ENCODE measurements at places on chromosomes 3 and 15.

- DNase-seq, result no peak
These were observed 43.7 kb downstream of the FAM3D start for GRCh38 chr3:58622892-58623291.

DNA sequence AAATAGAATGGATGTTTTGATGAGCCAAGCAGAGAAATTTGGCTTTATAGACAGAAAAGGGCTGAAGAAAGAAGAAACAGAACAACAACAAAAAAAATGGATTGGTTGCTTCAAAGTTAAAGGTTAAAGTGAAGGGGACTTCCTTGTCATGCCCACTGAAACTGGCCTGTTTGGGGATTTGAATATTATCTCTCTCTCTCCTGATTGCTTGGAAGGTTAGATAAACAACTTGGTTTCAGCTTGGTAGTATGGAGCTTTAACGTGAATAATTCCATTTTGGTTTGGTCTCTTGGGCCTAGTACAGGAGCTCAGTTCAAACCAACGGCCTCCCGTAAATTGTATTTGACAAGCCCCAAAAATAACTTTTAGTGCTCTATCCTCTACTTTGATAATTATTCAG is 70.8 kb upstream of the MBNL1 start:
- DNase-seq, result no peak

DNA sequence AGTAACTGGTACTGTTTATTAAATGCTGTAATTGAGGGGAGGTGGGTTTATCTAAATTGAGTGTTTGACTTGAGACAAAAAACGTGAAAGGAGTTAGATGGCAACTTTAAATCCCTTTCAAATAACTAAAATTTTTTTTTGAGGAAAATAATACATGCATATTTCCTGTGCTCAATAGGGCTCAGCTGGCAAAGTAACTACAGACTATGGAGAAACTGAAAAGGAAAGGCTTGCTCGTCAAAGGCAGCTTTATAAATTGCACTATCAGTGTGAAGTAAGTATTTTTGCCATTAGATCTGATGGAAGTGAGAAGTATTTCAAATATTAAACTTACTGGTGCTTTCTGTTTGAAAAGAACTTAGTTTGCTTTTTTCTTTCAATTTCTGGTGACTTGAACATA is 72.2 kb downstream of the DZIP3 start:
- DNase-seq, result no peak

- no peak for DNase-seq
These were observed 17.0 kb downstream of the CORO2B start for GRCh38 chr15:68595761-68596160.

GRCh38 chr15:51065781-51066180 is 28.9 kb downstream of the TNFAIP8L3 start:
- DNase-seq, result no peak

GRCh38 chr3:30034246-30034991 is 572.0 kb upstream of the TGFBR2 start:
- DNase-seq, result no peak

DNA sequence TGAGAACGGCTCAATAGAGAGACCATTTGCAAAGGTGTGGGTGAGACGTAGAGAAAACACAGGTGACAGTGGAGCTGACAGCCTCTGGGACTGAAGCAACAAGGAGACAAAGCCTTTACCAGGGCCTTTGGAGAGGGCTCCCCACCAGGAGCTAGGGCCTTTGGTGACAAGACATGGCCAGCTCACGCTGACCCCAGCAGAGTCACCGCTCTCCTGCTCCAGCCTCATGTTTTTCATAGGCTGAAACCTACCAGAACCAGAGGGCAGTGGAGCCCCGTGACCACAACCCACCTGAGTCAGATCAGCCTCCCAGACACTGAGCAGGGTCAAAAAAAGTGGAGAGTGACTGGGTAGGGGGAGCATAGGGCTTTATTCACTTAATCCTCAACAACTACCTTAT is 214.7 kb downstream of the SHQ1 start:
- DNase-seq, result no peak

DNA sequence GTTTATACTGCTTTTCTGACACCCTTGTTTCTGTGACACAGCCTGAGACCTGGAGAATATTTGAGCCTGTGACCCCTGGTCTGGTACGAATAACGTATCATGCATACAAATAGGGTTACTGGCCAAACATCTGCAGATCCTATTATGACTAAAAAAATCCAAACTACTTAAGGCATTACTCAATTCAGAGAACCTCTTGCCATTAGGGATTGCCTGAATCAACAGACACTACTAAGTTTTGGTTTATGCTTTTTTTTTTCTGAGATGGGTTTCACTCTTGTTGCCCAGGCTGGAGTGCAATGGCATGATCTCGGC is 35.4 kb downstream of the OSBPL10 start:
- no peak for DNase-seq

DNA sequence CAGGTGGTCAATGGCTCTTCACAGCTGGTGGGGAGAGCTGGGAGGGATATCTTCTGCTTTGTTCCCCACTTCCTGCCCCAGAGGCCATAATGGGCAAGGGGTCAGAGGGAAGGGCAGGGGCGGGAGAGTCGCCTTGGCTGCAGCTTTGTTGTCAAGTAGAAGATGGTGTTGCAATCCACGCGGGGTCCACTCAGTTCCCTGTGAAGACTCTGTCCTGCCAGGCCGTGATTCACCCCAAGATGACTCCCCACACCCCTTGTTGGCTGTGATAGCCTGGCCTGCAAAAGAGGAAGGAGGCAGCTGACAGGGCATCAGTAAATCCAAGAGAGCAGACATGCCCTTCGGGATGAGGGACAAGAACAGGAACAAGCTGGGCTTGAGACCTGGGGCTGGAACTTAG is 6.9 kb downstream of the GALNT15 start:
- DNase-seq, result no peak

GRCh38 chr3:115931581-115931980 is 308.3 kb downstream of the GAP43 start:
- no peak for DNase-seq

DNA sequence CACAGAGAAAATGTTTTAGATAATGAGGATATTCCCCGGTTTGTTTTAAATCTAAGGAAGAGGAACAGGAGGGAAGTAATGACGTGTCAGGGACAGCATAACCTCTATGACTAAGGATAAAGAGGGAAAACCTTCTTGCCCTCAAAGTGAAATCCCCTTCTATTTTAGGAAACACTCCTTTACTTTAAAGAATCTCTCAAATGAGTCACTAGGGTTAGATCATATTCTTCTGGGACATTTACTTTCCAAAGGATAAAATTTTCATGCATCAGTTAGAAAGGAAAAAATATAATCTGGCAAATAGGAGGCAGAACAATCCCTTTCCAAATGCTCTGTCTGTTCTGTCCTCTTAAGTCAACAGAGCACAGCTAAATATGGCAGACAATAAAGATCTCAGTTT is 43.2 kb upstream of the UBE2E2 start:
- DNase-seq, result no peak

DNA sequence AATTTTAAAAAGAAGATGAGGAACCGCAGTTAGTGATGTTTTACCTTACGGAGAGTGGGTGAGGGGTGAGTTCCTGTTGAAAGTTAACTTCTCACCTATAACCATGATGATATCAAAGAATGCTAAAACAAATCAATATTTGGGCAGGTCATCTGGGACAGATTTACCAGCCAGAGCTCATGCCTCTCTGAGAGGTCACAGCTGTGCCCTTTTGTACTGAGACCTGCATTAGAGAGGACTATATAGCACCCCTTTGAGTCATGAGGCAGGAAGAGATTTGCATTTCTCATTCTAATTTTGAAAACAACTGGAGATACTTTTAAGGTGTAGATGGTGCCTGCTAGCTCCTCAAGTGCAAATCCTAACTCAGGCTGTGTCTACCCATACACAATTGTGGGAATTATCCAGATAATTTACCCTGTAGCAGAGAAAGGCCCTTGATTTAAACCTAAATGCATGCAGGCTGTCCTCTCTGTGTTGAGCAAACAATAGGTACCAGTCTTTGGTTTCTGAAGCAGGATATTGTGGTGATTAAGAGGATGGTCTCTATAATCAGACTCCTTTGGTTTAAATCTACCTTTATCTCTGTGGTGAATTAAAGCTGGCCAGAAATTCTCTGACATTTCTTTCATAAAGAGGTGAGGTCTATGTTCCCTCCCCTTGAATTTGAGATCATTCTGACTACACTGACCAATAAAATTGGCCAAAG is 5.8 kb upstream of the TM4SF4 start:
- DNase-seq, result no peak

GRCh38 chr3:27993051-27993450 is 248.4 kb upstream of the CMC1 start:
- no peak for DNase-seq

DNA sequence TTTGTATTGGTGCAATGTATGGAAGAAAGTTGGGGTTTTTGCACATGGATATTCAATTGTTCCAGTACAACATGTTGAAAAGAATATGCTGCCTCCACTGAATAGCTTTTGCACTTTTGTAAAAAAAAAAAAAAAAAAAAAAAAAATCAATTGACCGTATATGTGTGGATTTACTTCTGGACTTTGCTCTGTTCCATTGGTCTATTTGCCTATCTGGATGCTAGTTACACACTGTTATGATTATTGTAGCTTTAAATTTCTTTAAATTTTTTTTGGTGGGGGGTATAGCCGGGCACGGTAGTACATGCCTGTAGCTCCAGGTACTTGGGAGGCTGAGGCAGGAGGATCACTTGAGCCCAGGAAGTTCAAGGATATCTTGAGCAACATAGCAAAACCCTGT is 52.5 kb downstream of the RPL39L start:
- no peak for DNase-seq

DNA sequence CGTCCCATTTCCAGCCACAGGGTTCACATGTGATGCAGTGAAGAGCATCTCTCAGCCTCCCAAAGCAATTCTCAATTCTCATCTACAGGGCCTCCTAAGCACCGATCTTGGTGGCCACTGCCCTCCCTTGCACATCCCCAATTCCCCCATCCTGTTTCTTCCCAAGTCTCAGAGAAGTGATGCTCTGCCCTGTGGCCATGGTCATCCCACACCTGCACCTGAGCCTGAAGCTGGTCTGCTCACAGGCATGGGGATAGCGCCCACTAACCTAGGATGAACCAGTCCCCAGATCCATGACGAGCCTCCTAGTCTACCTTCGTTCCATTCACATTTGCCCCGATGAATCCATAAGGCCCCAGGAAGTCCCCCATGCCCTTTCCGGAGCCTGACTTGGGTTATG is 201.5 kb downstream of the UACA start:
- no peak for DNase-seq

GRCh38 chr3:98565843-98566242 is 27.6 kb downstream of the CPOX start:
- no peak for DNase-seq

DNA sequence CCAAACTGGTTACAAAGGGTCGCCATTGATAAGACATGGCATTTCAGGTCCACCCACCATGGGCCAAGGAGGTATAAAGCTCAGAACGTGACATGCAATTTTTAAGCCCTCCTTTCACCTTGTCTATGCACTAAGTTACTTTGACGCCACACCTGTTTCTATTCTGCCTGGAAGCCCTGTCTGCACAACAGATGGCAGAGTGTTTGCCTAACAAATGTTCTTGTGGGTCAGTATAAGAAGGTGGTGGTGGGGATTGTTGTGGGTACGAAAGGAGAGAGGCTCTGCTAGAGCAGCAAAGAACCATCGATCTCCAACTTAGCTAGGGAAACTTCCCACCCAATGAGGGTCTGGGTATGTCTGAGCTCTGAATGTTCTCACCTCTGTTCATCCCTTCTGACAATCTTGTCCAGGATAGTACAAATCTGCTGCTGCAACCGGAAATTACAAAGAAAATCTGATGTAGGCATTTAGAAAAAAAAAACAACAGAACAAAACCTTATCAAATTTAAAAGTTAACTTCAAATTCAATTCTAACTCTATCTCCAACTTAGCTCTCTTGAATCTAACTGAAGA is 945.0 kb upstream of the CFAP20DC start:
- no peak for DNase-seq

DNA sequence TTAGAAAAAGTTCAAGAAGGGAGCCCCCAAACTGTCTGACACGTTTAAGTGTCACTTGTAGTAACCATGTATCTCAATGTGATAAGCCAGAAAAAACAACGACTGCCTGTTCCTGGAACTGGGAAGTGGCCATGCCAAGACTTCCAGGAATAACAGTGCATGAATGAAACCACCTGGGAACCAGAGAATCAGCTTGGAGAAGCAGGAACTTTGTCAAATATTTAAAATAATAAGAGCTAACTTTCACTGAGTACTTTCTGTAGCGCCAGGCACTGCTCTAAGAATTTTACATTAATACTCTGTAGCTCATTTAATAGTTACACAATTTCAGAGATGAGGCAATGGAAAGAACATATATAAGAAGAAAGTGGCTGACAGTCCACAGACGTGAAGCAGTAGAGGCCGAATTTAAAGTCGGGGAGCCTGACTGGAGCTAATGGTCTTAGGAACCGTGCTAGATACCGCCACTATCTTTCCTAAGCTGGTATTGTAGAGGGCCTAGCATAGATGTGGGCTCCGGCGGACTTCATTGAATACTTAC is 876 bp downstream of the PLSCR1 start:
- DNase-seq, result no peak

DNA sequence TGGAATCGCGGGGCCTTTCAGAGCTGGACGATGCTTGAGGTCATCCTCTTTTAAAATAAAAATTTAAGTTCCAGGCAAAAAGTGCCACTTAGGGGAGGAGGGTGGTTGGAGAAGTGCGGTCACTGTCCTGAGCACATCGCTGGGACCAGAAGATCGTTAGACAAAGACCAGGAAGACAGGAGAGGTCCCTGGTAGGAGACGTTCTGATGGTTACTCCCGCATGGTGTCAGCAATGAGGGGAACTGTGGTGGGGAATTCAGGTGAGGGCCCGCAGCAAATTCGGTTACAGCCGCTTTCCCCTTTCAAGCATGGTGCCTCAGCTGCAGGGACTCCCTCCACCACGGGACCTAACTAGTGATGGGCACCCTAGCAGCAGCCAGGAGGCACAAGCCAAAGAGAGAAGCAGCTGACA is 1.0 kb upstream of the ISY1 start:
- no peak for DNase-seq

GRCh38 chr15:63037976-63038720 is 4.4 kb upstream of the TPM1 start:
- DNase-seq, result no peak

DNA sequence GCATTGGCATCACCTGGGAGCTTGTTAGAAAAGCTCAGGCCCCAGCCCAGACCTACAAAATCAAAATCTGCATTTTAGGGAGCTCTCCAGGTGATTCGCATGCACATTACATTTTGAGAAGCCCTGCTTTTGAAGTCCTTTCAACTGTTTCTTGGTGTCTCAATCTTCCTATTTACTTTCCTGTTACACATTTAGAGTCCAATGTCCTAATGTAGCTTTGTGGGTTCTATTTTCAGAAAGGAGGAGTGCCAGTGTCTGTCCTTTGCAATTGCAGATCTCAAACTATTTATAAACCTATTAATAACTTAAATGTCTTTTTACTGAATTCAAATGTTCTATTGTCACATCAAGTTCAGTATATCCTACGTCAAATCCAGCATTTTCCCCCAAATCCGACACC is 27.8 kb upstream of the MYRIP start:
- DNase-seq, result no peak

DNA sequence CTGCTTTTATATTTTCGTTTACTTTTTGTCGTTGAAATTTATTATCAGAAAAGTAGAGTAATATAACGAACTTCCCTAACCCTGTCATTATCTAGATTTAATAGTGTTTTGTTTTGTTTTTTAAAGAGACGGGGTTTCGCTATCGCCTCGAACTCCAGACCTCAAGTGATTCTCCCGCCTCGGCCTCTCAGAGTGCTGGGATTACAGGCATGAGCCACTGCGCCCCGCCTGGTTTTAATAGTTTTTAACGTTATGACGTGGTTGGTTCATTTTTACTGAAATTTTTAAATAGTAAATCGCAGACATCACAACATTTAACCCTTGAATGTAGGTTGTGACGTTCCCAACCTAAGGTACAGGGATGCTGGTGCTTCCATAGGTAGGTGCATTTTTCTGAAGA is 1.0 kb downstream of the NGRN start:
- peak; percentile 10 for DNase-seq

GRCh38 chr15:63288778-63289378 is 11.5 kb downstream of the APH1B start:
- DNase-seq, result no peak

Measured in activated CD4-positive, alpha-beta T cell treated with anti-CD3 and anti-CD28 coated beads for 4 hours (primary cell).